ENCODE measurements at places on chromosomes 12 and 14.

DNA sequence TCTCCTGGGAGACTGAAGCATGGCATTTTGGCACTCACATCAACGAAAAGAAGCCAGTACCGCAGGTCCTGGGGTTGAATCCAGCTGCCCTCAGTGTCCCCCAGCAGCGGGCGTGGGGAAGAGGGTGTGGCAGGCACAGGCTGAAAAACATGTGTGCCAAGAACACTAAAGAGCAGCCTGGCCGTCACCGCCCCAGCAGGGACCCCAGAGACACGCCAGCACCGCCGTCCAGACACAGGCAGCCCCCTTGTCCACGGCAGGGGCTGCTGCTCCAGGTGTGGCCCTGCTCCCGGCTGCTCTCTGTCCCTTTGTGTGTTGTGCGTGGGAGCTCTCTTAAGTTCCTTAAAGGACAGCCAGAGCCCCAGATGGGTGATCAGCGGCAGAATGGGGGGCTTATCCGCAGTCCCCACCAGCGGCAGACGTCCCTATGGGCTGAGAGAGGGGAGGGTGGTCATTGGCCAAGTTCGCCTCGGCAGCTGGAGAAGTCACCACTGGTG is 556 bp downstream of the PHETA1 start:
- no peak for DNase-seq

DNA sequence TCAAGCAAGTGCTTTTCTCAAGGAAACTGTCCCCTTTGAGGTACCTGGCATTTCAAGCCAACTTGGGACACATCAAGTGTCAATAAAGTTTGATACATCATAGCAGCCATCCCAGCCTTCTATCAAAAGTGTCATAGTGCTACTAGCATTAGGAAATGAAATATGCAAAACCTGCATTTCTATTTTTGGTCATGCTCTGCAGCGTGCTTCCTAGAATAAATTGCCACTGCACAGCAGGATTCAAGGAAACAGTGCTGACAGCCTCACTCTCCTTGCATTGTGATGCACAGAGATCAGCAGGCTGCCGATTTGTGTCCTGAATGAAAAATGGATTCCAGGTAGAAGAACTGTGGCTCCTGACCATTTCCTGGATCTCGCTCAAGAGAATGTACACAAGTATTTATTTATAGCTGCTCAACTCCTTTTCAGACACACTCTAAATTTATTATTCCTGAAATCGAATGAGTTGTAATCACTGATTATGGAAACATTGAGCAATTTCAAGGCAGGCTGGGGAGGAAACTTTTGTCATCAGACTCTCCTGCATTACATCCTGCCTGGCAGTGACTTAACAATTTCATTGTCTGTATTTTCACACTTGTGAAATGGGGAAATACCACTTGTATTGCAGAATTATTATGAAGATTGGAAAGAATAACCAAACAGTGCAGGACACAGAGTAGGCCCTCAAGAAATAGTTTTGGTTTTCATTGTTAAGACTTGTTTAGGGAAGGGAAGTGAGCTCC is 120.9 kb downstream of the SLC38A6 start:
- DNase-seq: no peak

- DNase-seq: no peak
Measured at GRCh38 chr14:105055736-105056302, 9.4 kb downstream of the GPR132 start.

- no peak for DNase-seq
Measured at GRCh38 chr12:76398106-76398505, 49.9 kb upstream of the BBS10 start.

GRCh38 chr12:25550186-25550585 is 2.9 kb downstream of the LMNTD1 start:
- peak; percentile 89 for DNase-seq

DNA sequence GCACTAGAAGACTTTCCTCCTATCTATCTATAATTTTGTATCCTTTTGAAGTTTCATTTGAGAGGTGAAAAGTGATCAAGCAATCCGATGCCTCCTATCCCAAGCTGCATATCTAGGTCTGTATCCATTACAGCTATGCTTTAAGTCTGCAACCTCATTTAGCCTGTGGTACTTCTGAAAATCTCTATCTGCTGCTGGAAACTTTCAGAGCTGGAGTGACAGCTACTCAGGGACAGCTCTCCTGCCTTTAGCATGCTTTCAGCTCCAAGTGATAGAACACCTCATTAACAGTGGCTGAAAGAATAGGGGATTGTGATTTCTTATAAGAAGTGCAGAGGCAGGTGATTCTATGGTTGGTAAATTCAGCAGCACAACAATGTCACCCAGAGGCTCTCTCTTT is 1153.5 kb downstream of the AACS start:
- DNase-seq: no peak

DNA sequence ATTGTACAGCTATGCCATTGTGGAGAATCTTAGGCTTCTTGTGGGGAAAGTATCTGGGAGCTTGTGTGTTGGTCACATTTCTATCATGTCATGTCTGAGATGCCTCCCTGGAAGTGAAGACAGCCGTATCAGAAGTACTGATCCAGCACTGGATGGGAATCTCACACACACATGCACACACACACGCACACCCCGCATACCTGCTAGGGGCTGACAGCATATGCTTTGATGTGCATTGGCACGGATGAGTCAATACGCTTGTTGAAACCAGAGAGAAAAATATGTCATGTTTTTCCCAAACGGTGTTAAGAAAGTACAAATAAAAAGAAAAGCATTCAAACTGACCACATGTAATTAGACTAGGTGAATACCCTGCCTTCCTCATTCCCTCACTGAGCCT is 260.8 kb downstream of the KTN1 start:
- no peak for DNase-seq

DNA sequence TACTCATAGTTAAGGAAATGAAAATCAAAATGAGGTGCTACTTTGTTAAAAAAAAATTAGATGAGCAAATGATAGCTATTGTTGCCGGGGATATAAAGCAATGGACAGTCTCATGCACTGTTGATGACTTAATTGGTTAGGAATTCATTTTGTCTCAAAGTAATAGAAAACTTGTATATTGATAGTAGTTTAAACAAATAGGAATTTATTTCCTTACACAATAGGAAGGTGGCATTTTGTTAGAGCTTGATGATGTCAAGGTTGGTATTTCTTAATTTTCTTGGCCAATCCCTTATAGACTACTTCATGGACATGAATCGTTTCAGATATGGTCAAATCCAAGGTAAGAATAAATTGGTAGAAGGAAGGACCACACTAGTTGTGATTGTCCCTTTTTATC is 7.8 kb downstream of the PRPF39 start:
- DNase-seq: no peak

All from SK-MEL-5 (cell line).